ENCODE measurements at places on chromosomes 4 and X.

- DNase-seq = peak; percentile 70
Measured at GRCh38 chr4:143399113-143399949, 62.7 kb downstream of the GAB1 start.

DNA sequence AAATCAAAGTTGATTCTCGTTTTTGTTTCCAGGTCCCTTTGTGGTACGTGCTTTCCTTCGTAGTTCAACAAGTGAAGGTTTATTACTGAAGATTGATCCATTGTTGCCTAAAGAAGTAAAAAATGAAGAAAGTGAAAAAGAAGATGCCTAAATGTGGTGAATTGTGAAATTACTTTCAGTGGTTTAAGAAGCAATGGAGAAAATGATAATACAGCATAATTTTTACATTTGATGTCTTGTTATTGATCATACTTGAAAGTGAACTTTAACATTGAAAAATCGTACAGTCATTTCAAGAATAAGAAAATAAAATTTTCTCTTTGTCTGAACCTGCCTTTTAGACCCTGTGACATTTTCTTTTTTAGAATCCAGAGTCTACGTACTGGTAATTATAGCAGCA lies 89.8 kb downstream of the MRPL1 start:
- DNase-seq = no peak

DNA sequence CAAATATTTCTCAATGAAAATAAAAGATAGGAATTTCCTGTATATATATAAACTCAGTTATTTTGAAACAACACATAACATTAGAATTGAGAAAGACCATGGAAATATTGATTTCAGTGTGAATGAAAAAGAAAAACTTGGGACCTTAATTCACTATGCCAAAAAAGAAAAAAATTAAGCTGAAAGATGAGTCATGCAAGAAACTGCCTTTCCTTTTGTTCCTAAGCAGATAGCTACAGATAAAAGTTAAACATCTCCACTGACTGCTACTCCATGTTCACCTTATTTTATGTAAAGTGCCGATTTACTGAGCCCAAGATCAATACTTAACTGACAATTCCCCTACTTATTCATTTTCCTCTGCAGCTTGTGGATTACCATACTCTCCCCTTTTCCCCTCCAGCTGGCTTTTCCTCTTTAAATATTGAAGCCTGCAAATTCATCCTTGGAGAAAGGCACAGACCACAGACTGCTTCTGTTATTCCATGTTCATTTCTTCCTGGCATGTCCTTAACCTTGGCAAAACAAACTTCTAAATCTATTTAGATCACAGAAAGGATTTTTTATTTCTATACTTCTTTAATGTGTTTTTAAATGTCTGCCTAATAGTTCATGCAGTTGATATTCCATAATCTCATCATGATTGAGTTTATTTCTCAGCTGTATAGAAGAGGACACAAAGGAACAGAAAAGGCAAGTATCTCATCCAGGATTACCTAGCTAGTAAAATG lies 40.5 kb upstream of the YTHDC1 start:
- DNase-seq = no peak

- DNase-seq = no peak
Measured at GRCh38 chr4:183038436-183038835, 60.6 kb upstream of the WWC2 start.

- no peak for DNase-seq
Measured at GRCh38 chr4:16694884-16695276, 203.6 kb downstream of the LDB2 start.

- no peak for DNase-seq
Measured at GRCh38 chrX:26376037-26376708, 160.2 kb downstream of the MAGEB5 start.

- DNase-seq = no peak
Measured at GRCh38 chr4:53348046-53348445, 17.8 kb downstream of the SCFD2 start.

DNA sequence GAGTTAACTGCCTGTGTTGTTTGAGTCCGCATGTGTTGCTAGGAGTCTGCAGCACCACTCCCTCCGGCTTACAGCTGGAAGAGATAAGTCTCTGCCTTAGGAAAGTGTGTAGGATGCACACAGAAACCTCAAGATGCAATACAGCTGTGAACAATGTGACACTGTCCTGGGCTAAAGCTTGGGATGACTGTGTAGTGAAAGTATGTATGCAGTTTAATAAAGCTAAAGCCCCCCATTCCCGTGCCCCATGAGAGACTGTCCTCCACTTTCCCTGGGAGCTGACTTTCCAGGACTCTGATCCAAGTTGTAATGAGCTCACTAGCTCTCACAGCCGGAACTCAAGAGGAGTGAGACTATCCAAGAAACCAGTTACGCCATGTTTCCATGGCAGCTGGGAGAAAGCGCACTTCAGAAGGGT lies 156.6 kb upstream of the FTHL17 start:
- DNase-seq = no peak

Data from thymus (tissue), 14 donors.